ENCODE measurements at places on chromosomes 16 and 17. TPM values are rescaled to one million over a fixed set of nuclear protein-coding genes. Genes with fewer than 3 reads are reported as not detected.

ANKRD13B gene
- total RNA-seq = 6.7 TPM

DNA sequence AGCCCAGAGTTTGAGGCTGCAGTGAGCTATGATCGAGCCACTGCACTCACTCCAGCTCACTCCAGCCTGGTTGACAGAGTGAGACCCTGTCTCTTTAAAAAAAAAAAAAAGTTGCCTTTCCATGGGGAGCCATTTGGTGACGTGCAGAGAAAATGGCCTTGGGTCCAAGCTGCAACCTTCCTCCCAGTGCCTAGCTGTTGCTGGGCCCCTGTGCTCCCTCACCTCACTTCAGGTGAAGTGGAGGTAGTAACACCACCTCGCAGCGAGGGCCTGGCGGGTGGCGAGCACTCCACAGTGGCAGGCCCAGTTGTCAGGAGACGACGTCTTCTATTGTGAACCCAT is 17.4 kb downstream of the SYT17 start:
- no peak for DNase-seq

DNA sequence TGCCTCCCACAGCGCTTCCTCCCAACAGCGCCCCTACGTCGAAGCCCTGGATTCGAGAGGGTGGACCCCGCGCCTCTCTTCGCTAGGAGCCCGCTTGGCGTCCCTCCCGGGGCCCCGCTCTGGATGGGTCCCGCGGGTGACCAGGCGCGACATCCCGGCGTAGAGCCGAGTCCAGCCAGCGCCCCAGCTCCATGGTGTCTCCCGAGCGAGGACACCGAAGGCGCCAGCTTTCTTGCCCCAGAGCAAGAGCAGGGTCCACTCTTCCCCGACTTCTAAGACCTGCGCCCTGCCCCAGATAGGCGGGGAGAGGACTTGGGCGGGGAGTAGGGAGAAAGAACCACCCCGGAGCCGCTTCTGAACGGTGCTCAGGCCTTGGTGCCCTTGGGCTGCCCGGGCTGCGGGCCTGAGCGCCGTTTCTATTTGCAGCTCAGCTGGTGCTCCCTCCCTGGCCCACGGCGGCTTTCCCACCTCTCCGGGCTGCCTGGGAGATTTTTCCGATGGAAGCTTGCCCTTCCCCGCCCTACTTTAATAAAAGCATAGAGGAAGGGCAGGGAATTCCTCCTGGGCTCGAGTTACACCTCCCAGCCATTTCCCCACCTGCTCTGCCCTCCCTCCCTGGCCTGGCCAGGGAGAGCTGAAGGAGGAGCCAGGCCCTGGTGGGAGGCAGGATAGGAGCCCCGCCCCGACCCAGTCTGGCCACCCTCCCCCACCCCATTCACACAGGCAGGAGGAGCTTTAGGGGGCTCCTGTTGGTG is 1.8 kb downstream of the MMP15 start:
- peak; percentile 60 for DNase-seq

DNA sequence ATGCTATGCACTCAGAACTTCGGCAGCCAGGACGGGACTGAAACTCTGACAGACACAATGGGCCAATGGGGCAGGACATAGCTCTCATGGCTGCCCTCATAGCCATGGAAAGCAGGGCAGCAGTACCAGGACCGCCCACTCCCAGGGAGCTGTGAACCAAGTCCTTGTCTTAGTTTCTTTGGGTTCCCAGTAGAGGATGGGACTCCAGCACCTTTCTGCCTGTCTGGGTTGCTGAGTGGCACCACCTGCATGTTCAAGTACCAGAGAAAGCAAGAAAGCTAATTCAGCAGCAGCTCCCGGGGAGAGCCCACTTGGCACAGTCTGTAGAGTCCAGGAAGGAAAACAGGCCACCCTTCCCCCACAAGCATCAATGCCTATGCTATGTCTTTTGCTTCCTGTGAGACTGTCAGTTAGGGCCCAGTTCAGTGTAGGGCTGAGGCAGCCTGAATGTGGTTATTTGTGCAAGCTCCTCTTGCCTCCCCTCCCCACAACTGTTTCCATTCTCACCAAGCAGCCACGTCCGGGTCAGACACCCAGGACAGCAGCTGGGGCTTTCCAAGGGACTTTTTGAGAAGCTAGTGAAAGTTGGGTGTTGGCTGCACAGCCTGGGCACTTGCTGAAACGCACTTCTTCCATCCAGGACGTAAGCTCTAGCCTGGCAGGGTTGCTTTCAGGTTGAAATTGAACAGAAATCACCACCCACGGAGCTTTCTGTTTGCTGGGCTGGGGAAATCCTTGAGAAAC is 7.8 kb downstream of the SUPT4H1 start:
- DNase-seq = no peak

GRCh38 chr16:57092786-57093411 is 516 bp downstream of the CPNE2 start:
- peak; percentile 83 for DNase-seq

Data from right cardiac atrium (tissue), 5 donors.